Articular chondrocyte of knee joint (primary cell): ENCODE measurements at places on chromosomes 6 and 20. TPM values are rescaled to one million over a fixed set of nuclear protein-coding genes. Genes with fewer than 3 reads are reported as not detected.

Gene COL20A1
- not detected in 2 replicates for total RNA-seq

Gene FOXP4
- 2.5 and 3.8 TPM in 2 replicates for total RNA-seq

Gene MUCL3
- not detected in 2 replicates for total RNA-seq

Gene HACE1
- 17.2 and 19.5 TPM in 2 replicates for total RNA-seq

Gene C20orf202
- total RNA-seq = not detected in 2 replicates

Gene PHF3
- total RNA-seq = 61.2 and 86.8 TPM in 2 replicates

Gene SIRPD
- not detected in 2 replicates for total RNA-seq

Gene RREB1
- total RNA-seq = 27.8 and 30.6 TPM in 2 replicates

Gene REV3L
- total RNA-seq = 156 and 167 TPM in 2 replicates

Gene TIAM2
- 37.4 and 39.9 TPM in 2 replicates for total RNA-seq

Gene RSPH9
- total RNA-seq = 0.65 and 0.86 TPM in 2 replicates

Gene HMGN3
- 29.1 and 29.9 TPM in 2 replicates for total RNA-seq

Gene C2
- 19.1 and 22.0 TPM in 2 replicates for total RNA-seq

Gene FHL5
- not detected in 2 replicates for total RNA-seq
